Type B pancreatic cell (in vitro differentiated cells): ENCODE measurements at places on chromosomes 12 and 14. TPM values are rescaled to one million over a fixed set of nuclear protein-coding genes. Genes with fewer than 3 reads are reported as not detected.

The BLTP3B gene
- 12.0 and 19.5 TPM in 2 replicates for total RNA-seq

The CPNE6 gene
- not detected in 2 replicates for total RNA-seq

The CARMIL3 gene
- total RNA-seq, result 2.5 and 2.8 TPM in 2 replicates

The OR6C74 gene
- not detected in 2 replicates for total RNA-seq

The SSPN gene
- total RNA-seq, result 2.9 and 11.3 TPM in 2 replicates

The PLXNC1 gene
- total RNA-seq, result 7.1 and 8.3 TPM in 2 replicates

The WNT1 gene
- total RNA-seq, result 28.9 TPM in 1 of 2 replicates, not detected in the other

The DTX1 gene
- 1.4 and 2.4 TPM in 2 replicates for total RNA-seq

The SYT10 gene
- 1.5 and 1.6 TPM in 2 replicates for total RNA-seq

The SLC7A8 gene
- 56.1 and 56.7 TPM in 2 replicates for total RNA-seq

The CLEC4C gene
- not detected in 2 replicates for total RNA-seq

The DNAI7 gene
- 1.4 and 1.8 TPM in 2 replicates for total RNA-seq

The HPD gene
- total RNA-seq, result 0.92 TPM in 1 of 2 replicates, not detected in the other

The TAS2R9 gene
- not detected in 2 replicates for total RNA-seq

The OAS2 gene
- 1.8 and 4.2 TPM in 2 replicates for total RNA-seq

The AMHR2 gene
- total RNA-seq, result 1.6 and 2.4 TPM in 2 replicates

The P2RX7 gene
- total RNA-seq, result 1.9 TPM in 1 of 2 replicates, not detected in the other

The TAS2R20 gene
- total RNA-seq, result 1.1 and 2.1 TPM in 2 replicates

The TAS2R7 gene
- total RNA-seq, result not detected in 2 replicates

The SPTB gene
- 3.8 and 5.0 TPM in 2 replicates for total RNA-seq

The KRT80 gene
- total RNA-seq, result 23.1 and 65.1 TPM in 2 replicates

The HNF1A gene
- 7.2 and 9.6 TPM in 2 replicates for total RNA-seq

The FAM161B gene
- total RNA-seq, result 3.0 and 5.3 TPM in 2 replicates

The FGF23 gene
- 0.10 TPM in 1 of 2 replicates, not detected in the other for total RNA-seq

The ADGRD1 gene
- total RNA-seq, result 2.6 and 11.0 TPM in 2 replicates

The CCT2 gene
- total RNA-seq, result 191 and 260 TPM in 2 replicates

The BEGAIN gene
- 1.9 and 3.0 TPM in 2 replicates for total RNA-seq

The CNPY2 gene
- 194 and 217 TPM in 2 replicates for total RNA-seq
